ENCODE measurements at places on chromosomes 1 and 21.
A peak's percentile ranks its signal among the peaks of the same experiment; 100 is the strongest.

DNA sequence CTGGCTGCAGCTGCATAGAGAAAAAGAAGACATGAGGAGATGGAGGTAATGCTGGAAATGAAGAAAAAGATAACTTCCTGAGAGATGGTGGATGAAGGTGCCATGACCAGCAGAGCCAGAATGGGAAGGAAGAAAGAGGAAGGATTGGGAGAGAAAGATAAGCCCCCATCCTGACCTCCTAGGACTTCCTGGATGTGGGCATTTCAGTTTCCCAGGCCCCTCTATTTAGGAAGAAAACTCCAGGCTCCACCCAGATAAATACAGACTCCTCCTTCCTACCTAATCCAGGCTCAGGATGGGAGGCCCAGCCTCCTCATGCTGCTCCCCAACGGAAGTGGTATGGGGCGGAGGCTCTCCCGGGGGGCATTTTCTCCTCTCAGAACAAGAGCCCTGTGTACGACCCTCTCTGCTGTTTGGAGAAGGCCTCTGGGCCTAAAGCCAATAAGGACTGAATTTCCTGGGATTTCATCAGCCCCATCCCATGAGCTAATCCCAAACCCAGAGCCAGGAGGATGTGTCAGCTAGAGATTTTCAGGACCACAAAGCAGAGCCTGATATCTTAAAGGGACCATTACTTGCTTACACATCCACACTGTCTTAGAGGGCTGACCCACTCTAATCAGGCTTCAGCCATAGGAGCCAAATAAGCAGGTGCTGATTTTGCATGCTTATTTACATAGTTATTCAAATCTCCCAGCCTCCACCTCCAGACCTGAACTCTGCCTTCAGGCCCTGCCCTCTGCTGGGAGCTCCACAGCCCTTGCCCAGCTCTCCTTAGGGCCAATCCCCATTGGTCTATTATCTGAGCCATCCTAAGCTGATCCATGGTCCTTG is 5.1 kb upstream of the ARHGEF2 start:
- DNase-seq: no peak

DNA sequence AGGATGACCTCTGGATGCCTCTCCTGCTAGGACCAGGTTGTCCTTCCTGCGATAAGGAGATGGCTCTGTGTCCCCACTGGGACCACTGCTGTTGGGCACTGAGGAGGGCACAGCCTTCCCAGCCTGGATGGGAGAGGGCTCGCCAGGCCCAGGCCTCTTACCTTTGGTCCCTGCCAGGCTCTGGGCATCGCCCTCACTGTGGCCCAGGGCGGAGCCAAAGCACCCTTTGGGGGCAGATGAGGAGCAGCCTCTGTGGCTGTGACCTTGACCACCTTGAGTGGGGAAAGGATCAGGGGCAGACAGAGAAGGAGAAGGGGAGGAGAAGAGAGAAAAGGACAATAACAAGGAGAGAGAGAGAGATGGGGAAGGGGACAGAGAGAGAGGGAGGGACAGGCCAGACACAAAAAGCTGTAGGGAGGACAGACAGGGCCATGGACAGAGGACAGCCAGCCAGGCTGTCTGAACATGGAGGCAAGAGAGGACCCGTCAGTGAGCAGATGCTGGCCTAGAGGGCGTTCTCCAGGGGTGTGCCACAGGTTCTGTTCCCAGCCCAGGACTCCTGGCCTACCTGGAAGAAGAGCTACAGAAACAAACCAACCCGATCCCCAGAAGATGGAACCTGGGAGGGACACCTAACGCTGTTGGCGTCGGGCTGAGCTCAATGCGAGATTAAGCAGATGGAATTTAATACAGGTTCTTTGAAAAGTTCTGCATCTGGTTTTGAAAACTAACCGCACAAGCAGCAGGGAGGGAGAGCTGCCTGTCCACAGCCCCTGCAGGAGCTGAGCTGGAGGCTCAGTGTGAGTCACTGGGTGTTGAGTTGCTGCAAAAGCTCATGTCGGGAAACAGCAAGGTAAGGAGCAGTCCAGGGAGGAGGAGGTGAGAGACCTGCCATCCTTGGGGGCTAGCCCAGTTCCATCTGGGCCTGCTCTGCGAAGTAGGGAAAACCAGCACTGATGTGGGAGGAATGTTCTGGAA is 262.1 kb downstream of the PTPRU start:
- no peak for DNase-seq

DNA sequence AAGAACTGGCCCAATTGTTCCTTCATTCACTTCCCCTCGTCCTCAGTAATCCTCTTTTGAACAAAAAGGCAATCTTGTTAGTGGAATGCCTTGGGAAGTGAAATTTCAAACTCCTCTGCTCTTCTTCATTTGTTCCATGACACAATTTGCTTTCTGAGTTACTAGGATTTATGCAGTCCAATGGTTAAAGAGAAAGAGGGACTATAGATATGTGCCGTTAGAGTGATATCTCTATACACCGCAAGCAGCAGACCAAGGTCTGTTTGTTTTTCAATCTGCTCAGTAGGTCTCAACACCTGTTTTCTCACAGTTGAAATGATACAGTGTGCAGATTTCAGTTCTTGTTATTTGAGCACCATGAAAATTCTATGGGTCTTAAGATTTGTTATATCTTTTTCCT is 244.0 kb downstream of the DNM3 start:
- no peak for DNase-seq

- DNase-seq: no peak
These were observed 87.2 kb upstream of the SOX13 start for GRCh38 chr1:203985676-203986075.

DNA sequence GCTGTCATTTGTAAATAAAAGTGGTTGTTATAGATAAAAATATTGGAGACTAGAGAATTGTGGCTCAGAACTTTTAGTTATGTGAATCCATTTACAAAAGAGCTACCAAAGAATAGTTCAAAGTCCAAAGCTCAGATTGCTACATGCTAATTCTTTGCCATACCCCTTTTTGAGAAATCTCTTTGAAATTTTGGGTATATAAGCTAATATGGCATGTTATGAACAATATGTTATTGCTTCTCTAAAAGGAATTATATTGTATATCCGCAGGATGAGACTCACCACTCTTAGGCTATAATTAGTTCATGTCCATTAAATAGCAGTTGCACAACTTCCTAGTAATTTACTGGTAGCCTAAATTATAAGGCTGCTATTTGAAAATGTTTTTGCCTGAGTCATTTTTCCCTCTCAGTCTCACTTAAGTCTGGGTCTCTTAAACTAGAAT is 178.0 kb downstream of the ZNF281 start:
- DNase-seq: no peak

DNA sequence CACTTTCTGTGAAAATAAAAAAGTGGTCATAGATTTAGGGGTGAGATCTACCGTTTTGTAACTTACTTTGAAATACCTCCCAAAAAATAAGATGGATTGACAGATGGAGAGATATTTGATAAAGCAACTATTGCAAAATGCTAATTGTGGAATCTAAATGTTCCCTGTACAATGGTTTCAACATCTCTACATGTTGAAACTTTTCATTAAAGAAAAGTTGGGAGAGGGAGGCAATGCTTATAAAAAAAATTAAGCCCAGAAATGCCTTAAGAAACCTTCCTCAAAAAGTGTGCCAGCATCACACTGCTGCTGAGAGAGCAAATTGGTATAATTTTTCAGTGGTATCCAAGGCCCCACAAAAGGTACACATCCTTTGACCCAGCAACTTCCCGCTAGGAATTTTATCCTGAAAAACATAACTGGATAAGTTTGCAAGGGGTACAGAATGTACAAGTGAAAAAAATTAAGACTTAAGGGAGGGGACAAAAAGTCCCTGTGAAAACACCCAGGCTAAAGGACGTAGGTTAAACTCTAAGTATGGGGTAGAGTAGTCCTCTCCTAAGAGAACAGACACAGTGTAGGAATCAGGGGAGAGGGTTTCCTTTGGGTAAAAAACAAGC is 84.3 kb downstream of the TGFBR3 start:
- DNase-seq: no peak

- no peak for DNase-seq
These were observed 24.5 kb downstream of the SERBP1 start for GRCh38 chr1:67405473-67406245.

- DNase-seq: peak; percentile 37
These were observed 36.9 kb upstream of the RGS1 start for GRCh38 chr1:192538407-192539296.
